ENCODE measurements at places on chromosomes 6 and 20.

GRCh38 chr6:122671251-122671650 lies 61.0 kb downstream of the PKIB start:
- DNase-seq: no peak

DNA sequence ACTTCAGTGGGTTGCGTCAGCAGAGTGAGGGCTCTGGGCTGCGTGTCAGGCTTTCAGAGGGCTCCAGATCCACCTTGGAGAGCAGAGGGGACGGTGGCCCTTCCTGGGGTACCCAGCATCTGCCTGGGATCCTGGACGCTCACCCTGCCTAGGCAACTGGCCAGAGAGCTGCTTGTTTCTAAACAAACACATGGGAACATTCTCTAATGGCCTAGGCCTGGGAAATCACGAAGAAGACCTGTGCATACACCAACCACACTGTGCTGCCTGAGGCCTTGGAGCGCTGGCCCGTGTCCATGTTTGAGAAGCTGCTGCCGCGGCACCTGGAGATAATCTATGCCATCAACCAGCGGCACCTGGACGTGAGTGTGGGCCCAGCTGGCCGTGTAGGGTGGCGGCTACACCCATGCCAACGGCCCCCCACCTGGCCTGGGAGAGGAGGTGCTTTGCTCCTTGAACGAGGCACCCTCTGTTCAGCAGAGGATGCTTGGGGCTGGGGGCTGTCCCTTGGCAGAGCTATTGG lies 32.2 kb downstream of the PYGB start:
- no peak for DNase-seq

- no peak for DNase-seq
These were observed 178.4 kb downstream of the MRPL14 start for GRCh38 chr6:43948527-43949485.

GRCh38 chr6:122472022-122472340 lies 374 bp upstream of the SERINC1 start:
- DNase-seq: no peak

DNA sequence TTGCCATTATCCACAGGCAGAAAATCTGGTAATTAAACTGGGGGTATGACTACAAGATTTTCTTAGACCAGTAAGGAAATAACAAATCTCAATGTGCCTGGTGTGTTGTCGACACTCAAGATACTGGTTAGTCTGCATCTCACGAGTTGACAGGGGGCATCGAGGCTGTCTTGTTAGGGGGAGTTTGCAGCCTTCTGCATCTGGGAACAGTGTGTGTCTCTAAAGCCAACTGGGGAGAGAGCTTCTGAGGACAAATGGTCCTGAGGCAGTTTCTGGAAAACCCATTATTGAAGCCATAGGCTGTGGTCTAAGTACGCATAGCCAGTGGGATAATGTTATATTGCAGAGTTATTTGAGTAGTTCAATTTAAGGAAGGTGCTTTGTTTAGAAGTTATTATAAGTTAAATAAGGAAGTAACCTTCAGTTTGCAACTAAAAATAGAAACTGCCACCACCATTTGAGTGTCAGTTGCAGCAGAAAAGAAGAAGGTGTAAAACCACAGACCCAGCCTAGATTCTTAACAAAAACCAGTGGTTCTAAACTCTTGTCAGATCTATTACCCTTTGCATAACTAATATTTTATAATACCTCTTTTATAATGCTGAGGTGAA lies 15.4 kb upstream of the MAPK13 start:
- no peak for DNase-seq

- no peak for DNase-seq
These were observed 42.6 kb upstream of the MRGBP start for GRCh38 chr20:62753626-62754025.

- DNase-seq: no peak
These were observed 376.0 kb upstream of the HS3ST5 start for GRCh38 chr6:114718716-114719270.

- peak; percentile 81 for DNase-seq
These were observed 28.4 kb downstream of the LYRM2 start for GRCh38 chr6:89610149-89610642.

- DNase-seq: no peak
These were observed 470 bp downstream of the AGER start for GRCh38 chr6:32183483-32184083.

- no peak for DNase-seq
These were observed 648 bp upstream of the BACH2 start for GRCh38 chr6:90297115-90297866.

GRCh38 chr6:52155791-52156576 lies 30.2 kb upstream of the IL17A start:
- no peak for DNase-seq

DNA sequence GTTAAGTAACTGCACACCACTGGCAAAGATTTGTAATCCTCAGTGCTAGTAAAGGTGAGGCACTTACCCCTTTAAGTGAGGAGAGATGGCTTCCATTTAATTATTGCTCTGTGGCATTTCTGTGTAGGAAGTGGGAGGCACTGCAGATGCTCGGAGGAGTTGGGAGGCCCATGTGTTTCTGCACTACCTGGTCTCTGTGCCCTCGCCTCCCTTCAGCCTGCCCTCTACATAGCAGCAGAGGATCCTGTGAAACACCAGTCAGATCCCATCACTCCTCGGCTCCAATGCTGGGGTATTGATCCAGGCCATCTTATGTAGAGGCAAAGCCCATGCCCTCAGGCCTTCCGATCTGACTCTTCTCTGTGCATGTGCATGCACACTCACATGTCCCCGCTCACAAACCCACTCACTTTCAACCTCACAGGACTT lies 67.0 kb downstream of the SLX4IP start:
- peak; percentile 12 for DNase-seq

GRCh38 chr20:53879048-53879684 lies 191.2 kb downstream of the BCAS1 start:
- DNase-seq: no peak

DNA sequence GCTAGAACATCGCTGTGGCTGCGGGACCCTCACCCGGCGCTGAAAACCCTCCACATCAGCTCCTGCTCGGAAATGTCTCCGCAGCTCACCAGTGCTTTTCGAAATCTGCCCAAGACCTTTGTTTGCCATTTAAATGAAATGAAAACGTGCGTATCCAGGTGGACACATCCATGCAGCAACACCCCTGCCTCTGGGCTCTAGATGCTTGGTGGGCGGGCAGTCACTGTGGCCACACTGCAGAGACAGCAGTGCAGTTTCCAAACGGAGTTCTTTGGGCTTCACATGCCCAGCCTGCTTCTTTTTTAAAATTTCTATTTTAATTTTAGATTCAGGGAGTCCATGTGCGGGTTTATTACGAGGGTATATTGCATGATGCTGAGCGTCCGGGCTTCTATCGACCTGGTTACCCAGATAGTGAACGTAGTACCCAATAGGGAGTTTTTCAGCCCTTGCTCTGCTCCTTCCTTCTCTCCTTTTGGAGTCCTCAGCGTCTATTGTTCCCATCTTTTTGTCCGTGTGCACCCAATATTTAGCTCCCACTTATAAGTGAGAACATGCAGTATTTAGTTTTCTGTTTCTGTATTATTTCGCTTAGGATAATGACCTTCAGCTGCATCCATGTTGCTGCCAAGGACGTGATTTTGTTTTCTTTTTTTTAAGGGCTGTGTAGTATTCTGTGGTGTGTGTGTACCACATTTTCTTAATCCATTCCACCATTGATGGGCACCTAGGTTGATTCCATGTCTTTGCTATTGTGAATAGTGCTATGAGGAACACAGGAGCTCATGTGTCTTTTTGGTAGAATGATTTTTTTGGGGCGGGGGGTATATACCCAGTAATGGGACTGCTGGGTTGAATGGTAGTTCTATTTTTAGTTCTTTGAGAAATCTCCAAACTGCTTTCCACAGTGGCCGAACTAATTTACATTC lies 4.8 kb upstream of the TUBB2B start:
- no peak for DNase-seq

DNA sequence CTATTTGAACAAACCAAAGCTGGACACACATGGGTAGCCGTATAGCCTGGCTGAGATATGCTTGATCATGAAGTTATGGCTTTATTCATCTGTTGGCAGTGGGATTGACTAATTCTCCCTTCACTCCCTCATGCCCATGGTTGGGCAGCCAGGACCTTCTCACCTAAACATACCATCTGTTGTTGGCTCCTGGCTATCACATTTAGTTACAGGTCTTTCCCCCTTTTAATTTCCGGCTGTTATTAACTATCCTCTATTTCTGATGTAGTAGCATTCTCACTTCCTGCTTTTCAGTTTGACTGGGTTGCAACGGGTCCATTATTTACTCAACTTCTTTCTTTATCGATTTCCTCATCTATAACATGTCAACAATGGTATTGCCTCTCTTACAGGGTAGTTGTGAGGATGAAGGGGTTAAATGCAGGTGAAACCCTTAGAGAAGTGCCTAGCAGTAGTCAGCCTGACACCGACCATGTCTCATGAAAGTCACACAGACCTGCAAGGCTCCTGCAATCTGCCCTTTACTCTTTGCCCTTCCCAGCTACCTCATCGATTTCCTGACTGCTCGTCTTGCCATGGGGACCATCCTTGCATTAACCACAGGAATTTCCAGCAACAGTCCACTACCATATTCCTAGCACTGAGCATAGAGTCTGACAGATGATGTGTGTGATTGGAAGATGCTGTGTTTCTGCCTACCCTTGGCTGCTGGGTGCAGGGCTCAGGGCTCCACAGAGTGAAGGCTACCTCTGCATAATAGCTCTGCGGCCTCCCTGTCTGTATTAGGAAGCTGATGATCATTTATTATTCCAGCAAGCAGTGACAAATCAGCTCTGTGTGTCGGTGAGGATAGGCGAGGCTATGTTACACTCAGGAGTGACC lies 42.2 kb downstream of the PPP1R14C start:
- DNase-seq: no peak

DNA sequence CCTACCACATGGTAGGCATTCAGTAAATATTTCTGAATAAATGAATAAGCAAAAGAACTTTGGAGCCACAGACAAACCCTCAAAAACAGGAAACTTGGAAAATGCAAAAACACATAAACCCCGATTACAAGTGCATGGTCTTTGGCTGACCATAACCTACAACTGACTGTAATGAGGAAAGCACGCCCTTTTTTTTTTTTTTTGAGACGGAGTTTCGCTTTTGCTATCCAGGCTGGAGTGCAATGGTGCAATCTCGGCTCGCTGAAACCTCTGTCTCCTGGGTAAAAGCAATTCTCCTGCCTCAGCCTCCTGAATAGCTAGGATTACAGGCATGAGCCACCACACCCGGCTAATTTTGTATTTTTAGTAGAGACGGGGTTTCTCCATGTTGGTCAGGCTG lies 11.9 kb upstream of the LATS1 start:
- DNase-seq: no peak

DNA sequence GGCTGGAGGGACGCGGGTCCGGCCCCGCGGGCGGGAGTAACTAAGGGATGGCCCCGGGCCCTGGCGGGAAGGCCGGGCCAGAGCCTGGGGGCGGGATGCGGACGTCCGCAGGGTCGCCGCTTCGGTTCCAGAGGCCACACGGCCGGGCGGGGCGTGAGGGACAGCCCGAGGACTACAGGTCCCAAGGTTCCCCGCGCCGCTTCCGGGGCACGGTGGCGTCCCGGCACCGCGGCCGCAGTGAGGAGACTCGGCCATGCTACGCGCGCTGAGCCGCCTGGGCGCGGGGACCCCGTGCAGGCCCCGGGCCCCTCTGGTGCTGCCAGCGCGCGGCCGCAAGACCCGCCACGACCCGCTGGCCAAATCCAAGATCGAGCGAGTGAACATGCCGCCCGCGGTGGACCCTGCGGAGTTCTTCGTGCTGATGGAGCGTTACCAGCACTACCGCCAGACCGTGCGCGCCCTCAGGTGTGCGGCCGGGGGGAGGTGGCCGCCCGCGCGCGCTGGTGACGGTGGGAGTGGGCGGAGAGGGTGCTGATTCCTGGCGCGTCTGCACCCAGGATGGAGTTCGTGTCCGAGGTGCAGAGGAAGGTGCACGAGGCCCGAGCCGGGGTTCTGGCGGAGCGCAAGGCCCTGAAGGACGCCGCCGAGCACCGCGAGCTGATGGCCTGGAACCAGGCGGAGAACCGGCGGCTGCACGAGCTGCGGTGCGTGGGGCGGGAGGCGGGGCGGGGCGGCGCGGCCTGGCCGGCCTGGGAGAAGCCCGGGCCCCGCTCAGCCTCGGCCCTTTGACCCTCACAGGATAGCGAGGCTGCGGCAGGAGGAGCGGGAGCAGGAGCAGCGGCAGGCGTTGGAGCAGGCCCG lies at the start of gene MRPS26:
Gene MRPS26 (plus strand): TSS at position 237 of the 861 bp plus-strand sequence. CDS start 17 bp downstream, at position 254.
- peak; percentile 81 for DNase-seq

DNA sequence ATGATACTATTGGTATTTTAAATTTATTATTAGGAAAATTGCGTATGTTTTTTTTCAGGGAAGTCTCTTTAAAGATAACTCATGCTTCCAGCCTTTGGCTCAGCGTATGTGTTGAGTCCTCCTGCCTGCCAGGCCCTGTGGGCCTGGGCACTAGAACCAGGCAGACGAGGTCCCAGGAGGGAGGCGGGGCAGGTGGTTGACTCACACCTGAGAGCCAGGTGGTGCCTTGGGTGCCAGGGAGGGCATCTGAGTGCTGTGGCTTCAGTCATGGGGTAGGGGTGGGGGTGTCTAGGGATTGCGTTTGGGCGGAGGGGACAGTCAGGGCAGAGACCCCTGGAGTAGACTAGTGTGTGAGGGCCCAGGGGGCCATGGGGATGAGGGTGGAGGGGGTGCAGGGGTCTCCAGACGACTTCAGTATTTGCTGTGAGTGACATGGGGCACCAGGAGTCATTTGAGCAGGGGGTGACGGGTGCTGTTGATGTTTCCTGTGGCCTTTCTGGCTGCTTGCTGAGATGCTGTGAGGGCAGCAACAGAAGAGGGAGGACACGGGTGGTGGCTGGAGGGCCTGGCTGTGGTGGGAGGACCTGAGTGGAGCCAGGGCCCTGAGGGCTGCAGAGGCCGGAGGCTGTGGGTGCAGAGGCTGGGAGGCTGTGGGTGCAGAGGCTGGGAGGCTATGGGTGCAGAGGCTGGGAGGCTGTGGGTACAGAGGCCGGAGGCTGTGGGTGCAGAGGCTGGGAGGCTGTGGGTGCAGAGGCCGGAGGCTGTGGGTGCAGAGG lies 14.8 kb upstream of the ADRM1 start:
- DNase-seq: no peak

GRCh38 chr6:120871416-120872261 lies 462.6 kb downstream of the TBC1D32 start:
- DNase-seq: no peak

DNA sequence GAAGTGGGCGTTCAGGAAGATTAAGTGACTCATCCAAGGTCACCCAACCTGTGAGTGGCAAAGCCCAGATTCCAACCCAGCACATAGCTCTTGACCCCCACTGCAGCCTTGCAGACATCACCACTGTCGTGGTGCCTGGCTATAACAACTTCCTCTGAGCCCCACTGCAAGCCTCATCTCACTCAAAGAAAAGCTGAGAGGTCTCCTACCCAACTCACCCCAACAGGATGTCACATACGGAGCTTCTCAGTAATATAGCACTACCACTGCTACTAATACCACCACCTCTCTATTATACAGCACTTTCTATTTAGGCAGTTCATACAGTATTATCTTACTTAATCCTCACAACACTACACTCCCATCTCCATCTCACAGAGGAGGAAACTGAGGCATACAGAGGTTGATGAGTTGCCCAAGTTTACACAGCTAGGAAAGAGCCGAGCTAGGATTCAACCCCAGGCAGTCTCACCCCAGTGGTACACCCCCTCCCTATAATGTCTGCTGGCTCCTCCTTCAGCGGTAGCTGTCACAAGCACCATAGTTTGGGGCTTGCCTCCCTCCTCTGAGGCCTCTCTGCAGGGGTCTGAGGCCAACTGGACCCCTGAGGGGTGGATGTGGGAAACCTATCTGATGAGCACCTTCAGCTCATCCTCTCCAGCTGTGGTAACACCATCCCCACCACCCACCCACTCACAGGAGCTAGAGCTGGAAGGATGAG lies 19.5 kb downstream of the TFEB start:
- DNase-seq: no peak

Data from stimulated activated CD4-positive, alpha-beta T cell treated with anti-CD3 and anti-CD28 coated beads, Interleukin-4, amount 100 ng/mL, for 24 hours (primary cell).